EL (cell line): ENCODE measurements at places on chromosomes 7 and 10.

- DNase-seq: no peak
Observed at GRCh38 chr10:9166770-9167169, 1112.3 kb downstream of the GATA3 start.

- no peak for DNase-seq
Observed at GRCh38 chr7:134440067-134440466, 18.8 kb downstream of the AKR1B1 start.

- DNase-seq: no peak
Observed at GRCh38 chr7:100835903-100836811, 8.8 kb upstream of the EPHB4 start.

DNA sequence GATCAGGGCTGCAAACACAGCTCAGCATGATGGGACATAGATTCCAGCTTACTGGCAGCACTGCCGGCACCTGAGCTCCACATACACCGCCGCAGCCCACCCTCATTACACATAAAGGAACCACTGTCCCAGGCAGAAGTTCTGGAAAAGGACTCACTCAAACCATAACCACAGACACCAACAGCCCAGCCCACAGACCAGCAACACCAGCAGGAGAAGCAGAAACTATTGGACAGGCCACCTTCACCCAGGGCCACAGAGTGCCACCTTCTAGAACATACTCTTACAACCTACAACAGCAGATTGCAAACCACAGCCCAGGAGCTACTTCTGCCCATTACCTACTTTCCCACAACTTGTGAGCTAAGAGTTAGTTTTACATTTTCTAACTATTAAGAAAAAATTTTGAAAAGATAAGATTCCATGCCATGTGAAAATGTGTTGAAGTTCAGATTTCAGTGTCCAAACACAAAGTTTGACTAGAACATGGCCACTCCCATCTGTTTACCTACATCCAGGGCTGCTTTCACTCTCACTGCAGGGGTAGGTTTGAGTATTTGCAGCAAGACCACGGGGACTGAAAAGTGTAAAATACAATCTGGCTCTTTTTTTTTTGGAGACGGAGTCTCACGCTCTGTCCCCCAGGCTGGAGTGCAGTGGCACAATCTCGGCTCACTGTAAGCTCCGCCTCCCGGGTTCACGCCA, 153.0 kb downstream of the TNS3 start:
- DNase-seq: no peak

- no peak for DNase-seq
Observed at GRCh38 chr10:24351961-24352360, 143.0 kb downstream of the KIAA1217 start.

DNA sequence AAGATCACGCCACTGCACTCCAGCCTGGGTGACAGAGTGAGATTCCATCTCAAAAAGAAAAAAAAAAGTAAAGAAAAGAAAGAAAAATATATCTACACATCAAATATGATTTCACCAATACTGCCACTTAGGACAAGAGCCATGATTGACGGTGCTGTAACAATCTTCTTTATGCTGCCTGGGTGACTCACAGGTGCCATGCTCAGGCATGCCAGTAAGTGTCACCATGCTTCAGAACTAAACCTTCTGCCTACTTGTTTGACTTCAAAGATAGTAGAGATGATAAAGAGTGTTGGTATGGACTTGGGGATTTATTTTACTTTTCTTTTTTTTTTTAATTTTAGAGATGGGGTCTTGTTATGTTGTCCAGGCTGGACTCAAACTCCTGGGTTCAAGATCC, 33.6 kb upstream of the DNMBP start:
- peak; percentile 34 for DNase-seq

DNA sequence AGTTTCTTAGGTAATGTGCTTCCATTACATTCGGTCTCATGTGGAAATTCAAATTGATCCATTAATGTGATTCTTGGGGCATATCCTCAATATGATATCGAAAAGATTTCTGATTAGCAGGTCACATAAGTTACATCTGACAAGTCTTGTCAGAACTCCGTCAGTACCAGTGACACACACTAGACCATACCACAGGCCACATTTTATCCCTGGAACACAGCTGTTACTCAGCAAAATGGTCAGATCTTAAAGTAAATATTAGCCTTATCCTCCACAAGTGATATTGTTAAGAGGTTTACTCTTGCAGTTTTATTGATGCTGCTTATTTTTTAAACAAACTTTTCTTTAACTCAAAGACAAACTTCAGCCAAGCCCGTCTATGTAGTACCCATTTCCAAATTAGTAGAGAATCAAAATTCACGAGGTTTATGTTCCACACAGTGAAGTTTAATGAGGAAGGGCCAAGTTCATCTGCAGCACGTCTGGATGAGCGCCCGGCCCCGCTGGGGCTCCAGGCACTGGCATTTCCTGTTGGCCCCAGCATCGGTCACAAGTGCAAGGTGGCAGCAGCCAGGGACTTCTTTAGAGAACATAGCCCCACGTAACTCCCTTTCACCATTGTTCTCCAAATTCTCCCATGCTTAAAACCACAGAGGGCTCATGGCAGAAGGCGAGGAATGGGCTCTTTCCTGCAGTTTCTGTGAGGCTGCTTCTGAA, 132.2 kb downstream of the VIPR2 start:
- DNase-seq: no peak

DNA sequence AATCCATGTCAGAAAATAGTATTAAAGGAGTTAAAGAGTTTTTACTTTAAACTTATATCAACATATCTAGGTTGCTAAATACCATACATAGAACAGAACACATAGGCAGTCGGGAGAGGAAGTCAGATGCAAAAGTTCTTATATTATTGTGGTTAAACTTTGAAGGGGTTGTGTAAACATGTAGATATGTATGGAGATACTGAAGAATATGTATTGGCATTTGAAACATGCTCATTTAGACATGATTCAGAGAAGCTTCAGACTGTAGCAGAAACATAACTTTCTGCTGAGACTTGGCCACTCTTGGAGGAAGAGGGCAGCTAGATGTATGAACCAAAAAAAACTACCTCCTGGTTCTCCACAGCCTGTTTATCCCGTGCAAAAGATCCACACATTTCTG, 103.5 kb upstream of the FERD3L start:
- peak; percentile 65 for DNase-seq

- no peak for DNase-seq
Observed at GRCh38 chr7:91565499-91566401, 301.5 kb downstream of the FZD1 start.

- no peak for DNase-seq
Observed at GRCh38 chr7:91892099-91892705, 11.7 kb upstream of the MTERF1 start.

- no peak for DNase-seq
Observed at GRCh38 chr10:96279191-96279641, 7.8 kb upstream of the BLNK start.

- no peak for DNase-seq
Observed at GRCh38 chr7:107161415-107161814, 7.4 kb upstream of the HBP1 start.

- DNase-seq: no peak
Observed at GRCh38 chr10:128161031-128161430, 34.8 kb upstream of the MKI67 start.

- DNase-seq: no peak
Observed at GRCh38 chr10:9052767-9053166, 998.3 kb downstream of the GATA3 start.

- no peak for DNase-seq
Observed at GRCh38 chr7:31027161-31027965, 24.7 kb upstream of the ADCYAP1R1 start.

DNA sequence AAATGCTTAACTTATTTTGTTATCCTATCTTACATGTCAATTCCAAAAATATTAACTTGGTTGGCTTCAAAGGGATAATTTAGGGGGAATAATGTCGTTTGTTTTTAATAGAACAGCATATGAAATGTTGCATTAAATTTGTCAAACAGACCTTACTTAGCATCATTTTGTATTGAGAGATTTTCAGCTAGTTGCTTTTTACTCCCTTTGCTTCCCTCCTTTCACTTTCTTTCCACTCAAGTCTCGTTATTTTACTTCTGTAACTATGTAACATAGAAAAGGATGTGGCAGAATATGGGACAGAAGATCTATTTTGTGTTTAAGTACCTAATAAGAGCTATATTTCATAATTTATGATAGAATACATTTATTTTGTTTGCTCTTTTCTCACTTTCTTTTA, 2.6 kb downstream of the PHYHIPL start:
- no peak for DNase-seq

DNA sequence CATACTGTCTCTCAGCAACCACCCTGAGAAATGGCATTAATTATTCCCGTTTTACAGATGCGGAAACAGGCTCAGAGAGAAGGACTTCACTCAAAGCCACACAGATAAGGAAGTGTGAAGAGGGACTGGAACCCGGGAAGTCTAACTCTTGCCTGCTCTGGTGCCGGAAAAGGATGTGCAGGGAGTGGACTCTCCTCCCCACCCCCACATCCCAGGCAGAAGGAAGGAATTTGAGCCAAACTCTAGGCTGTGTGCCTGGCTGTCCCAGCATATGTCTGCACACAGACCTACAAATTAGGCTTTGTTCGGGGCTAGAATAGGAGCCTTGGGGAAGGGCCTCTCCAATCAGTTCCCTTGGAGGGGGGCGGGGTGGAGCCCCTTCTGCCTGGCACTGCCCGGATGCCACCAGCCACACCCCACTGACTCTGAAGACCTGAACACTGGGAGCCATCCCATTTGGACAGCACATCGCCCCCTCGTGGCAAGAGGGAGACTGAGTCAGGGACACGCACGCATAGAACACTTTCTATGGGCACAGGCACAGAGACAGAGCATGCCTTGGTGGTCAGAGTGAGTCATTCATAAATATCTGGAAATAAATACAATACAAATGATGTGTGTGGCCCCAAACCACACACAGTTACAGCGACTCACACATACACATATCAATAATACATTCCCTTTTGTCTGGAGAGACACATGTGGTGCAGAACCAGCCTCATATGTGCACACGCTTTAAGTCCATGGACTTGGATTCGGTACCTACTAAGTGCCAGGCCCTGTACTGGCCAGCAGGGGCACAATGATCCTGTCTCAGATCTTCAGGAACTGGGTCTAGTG, 13.1 kb downstream of the LZTS2 start:
- DNase-seq: peak; percentile 96

DNA sequence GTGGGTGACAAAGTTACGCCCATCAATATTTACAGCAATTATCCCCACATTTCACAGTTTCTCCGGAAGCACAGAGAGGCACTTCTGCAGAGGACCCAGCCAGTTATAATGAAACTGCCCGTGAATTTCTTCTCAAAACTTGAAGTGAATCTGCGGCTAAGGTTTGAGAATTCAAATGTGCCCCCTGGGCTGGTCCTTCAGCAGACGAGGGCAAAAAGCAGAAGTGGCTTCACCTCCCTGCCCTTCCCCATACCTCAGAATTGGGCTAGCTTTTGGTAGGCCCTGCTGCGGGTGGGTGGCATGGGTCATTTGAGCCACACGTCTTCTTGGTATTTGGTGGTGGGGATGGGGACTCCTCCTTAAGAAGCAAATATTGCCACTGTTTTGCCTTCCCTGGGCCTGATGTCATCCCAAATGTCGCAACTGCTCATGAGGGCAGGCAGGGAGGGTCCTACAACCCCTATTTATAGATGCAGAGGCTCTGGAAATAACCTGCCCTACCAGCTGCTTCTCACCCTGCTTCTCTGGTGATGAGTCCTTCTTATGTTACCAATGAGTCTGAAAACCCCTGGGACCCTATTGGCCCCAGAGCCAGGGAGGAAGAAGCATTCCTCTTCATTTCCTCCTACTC, 16.6 kb upstream of the WDFY4 start:
- DNase-seq: no peak

DNA sequence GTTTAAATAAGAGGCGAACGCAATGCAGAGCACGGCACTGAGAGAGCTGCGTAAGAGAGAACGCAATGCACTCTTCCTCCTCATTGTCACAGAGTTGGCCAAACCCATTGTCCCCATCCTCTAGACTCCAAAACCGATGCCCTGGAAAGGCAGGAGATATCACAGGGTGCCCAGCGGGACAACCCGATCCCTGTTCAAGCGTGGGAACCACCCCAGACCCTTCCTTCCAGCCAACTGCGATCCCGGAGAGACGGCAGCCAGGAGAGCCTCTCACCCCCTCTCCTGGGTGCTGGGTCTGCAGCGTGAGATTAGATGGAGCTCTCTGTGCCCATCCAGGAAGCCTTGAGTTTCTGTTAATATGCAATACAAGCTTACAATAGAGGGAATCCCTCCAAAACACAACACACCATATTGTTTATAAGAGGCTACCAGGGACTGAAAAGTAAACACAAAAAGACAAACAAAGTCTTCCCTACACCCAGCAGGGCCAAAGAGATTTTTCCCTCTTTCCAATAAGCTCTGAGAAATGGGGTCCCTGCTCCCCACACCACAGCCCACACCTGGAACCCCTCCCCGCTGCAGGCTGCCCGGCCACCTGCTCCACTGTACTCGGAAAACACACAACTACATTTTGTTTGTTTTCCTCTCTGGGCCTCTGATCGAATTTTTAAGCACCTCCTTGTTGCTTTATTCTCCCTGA, 187.6 kb downstream of the ADARB2 start:
- DNase-seq: no peak

DNA sequence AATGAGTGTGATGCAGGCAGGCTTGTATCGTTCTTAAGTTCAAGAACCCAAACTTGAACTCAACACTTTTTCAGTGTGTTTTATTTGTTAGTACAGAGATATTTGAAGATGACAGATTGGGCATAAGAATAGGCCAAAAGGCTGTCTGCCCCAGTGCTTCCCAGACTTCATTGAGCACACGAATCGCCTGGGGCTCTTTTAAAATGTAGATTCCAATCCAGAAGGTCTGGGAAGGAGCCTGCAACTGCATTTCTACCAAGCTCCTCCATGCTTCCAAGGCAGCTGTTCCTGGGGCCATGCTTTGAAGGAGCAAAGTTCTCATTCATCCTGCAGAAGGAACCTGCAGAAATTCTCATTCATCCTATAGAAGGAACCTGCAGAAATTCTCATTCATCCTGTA, 114.5 kb upstream of the INSYN2A start:
- no peak for DNase-seq

DNA sequence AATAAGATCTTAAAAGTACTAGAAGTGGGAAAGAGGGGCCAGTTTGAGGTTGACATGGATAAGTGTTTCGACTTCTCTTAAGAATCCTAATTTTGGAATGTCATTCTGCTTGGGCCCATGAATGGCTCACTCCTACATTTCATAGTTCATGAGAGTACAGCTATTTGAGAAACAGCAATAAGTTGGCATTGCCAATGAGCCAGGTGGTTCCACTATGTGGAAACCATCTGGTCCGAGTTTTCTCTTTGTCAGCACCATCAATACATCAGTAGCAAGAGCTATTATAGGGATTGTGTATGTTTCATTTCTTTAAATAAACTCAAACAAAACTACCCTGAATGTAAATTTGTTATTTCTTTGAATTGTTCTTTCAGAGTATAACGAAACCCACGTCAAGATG, 78.1 kb upstream of the NEBL start:
- no peak for DNase-seq

GRCh38 chr7:75715864-75716263, 22.9 kb downstream of the HIP1 start:
- no peak for DNase-seq

- DNase-seq: peak; percentile 33
Observed at GRCh38 chr7:45021604-45022296, 21.7 kb downstream of the CCM2 start.

- DNase-seq: no peak
Observed at GRCh38 chr7:5187605-5188004, 2.4 kb upstream of the WIPI2 start.

GRCh38 chr7:44366986-44367385, 41.6 kb upstream of the CAMK2B start:
- no peak for DNase-seq
